ENCODE measurements at places on chromosomes 7 and 10.

DNA sequence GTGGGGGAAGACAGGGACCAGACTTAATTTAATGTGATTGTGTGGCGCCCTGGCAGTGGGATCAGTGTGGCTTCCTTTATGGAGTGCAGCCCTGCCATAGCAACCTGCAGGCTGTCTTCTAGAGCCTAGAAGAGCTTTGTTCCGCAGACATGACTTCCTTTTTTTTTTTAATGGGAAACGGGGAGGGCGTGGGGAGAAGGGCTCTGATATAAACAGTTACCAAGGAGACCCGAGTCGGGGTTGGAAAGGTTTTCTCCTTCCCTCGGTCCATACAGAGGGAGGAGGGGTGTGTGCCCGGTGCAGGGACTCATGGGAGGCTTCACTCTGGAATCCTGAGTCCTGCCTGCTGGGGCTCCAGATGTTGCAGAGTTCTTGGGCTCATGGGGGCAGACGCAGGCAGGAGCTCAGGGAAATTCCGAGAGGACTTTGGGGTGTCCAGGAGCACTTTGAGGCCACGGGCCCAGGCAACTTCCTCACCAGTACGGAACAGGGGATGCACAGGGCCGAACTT lies 26.9 kb downstream of the TMEM120A start:
- DNase-seq, result no peak

DNA sequence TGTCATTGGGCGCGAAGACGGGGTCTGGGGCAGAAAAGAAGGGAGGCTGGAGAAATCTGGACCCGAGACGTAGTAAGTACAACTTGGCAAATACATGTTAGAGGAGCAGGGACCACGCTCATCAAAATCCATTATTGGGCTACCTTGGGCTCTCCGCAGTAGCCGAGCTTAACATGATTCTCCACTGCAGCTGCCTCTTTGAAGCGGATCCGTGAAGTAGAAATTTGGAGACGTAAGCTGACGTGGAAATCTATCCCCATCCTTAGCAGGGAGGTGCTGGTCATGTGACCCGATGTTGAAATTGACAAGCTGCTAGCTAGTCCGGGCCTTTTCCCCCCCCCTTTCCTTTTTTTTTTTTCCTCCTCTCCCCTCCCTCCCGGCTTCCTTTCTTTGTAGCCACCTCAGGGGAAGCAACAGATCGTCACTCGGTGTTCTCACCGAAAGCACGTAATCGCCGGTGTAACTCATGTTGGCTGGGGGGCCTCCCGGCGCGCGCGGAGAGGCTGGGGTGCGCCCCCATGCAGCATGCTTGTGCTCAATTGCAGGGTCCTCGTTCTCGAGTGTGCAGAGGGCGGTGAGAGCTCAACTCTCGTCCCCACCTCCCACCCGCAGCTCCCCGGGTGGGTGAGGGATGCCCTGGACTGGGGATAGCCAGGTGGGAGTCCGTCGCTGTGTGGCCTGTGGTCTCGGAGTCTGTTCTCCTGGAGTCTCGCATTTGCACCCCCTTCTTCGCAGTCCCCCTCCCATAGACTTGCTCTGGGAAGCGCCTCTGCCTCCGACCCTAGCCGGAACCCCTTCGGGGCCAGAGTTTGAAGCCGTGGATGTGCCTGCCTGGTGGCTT lies at the start of gene HOXA11:
HOXA11 (minus strand) TSS at position 220 of the 841 bp plus-strand sequence; CDS start at position 132, 88 bp downstream.
- no peak for DNase-seq

- no peak for DNase-seq
Measured at GRCh38 chr7:131629217-131629882, 72.9 kb upstream of the PODXL start.

DNA sequence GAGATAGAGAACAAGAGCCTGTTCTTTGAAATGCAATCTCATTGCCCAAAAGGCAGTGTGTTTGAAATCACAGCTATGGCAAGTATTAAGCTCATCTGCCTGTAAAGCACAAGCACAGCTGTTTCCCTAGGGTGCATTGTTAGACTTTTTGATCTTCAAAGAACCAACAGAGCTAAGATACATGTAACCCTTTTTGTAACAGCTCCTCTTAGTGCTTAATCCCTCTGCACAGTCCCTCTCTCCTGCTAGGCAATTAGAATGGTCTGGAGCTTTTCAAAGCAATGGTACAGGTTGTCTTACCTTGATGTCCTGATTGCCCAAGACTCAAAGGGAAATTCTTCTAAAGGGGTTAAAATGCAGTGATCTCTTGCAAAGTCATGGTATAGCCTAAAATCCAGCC lies 249.6 kb upstream of the CHRM2 start:
- no peak for DNase-seq

GRCh38 chr7:17007841-17008240 lies 126.1 kb upstream of the AGR3 start:
- no peak for DNase-seq

GRCh38 chr7:44307301-44307900 lies 18.0 kb downstream of the CAMK2B start:
- DNase-seq, result no peak

DNA sequence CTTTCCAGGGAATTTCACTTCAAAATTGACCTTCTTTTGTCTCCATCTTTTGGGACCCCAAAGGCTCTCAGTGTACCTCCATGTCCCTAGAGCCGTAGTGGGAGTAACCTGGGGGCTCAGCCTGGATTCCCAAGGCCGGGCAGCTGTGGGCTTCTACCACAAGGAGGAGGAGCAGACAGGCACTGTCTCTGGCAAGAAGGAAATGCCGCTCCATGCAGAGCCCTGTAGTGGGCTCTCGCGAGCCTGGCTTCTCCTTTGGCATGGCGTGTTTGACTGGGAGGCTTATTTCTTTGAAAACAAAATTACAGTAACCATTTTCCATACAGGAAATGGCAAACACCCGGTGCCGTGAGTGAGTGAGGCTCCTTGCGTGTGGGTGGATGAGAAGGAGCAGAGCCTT lies 76.8 kb upstream of the FAM180A start:
- no peak for DNase-seq

GRCh38 chr10:69963178-69963834 lies 89.3 kb upstream of the MACROH2A2 start:
- no peak for DNase-seq

GRCh38 chr7:113828581-113828980 lies 90.2 kb downstream of the PPP1R3A start:
- DNase-seq, result no peak

DNA sequence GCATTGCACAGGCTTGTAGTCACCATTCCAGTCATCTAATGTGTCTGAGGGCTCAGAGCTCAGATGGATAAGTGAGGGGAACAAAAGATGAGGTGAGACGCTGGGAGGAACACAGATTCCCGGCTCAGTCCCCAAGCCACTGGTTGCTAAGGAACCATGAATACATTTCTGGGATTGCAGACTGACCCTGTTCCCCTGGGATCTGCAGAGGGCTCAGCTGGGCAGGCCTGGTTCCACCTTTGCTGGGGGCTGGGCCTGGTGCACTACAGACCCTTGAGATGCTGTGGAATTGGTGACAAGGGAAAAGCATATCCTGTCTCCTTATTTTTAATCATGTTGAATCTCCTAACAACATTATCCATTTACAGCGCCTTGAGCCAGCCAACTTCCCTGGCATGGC lies 19.2 kb downstream of the ELFN1 start:
- DNase-seq, result no peak

- DNase-seq, result no peak
Measured at GRCh38 chr10:62981096-62981495, 152.0 kb upstream of the NRBF2 start.

All from esophagus squamous epithelium (tissue), 5 donors.